Stimulated activated CD4-positive, alpha-beta T cell treated with anti-CD3 and anti-CD28 coated beads, Interleukin-12 subunit alpha, Interleukin-12 subunit beta, amount 100 ng/mL, for 4 hours (primary cell): ENCODE measurements at places on chromosomes 1 and 21.

DNA sequence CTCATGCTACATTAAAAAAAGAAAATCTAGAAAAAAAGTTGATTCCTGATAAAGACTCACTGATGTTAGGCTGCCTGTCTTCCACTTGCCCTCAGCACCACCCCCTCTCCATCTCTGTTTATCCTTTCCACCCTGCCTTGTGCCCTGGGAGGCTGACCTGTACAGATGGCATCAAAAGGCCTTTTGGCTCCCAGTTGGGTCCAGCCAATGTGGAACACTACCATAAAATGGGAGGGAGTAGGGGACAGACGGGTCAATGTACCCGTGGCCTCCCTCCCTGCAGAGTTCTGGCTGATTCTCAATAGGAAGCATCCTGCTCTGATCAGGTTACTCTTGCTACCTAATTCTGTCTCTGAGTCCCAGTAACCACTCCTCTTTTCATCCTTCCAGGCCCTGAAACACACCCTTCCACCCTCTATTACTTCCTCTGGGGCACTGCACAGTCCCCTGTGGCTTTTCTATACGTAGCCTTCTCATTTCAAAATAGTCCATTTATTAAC is 300.0 kb downstream of the HHIPL2 start:
- DNase-seq: no peak

- DNase-seq: no peak
These were observed at the start of gene THBS3 for GRCh38 chr1:155207806-155208540. Gene THBS3, minus strand, starts transcription at chr1:155207897. Its CDS starts 21 bp downstream, at chr1:155207876.

DNA sequence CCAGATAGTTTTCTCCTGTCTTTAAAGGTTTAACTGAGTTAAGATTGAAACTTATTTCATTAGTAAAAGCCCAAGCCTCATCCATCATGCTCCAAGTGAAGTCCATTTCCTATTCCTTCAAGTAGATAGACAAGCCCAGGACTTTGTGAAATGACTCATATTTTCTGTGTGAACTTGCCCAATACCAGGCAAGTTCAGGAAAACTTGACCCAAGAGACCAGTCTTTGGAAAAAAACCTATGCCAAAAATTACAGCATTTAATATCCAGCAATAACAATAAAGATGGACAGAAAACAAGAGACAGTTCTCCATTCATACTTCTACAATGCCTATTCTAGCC is 405 bp upstream of the RAB29 start:
- DNase-seq: no peak

DNA sequence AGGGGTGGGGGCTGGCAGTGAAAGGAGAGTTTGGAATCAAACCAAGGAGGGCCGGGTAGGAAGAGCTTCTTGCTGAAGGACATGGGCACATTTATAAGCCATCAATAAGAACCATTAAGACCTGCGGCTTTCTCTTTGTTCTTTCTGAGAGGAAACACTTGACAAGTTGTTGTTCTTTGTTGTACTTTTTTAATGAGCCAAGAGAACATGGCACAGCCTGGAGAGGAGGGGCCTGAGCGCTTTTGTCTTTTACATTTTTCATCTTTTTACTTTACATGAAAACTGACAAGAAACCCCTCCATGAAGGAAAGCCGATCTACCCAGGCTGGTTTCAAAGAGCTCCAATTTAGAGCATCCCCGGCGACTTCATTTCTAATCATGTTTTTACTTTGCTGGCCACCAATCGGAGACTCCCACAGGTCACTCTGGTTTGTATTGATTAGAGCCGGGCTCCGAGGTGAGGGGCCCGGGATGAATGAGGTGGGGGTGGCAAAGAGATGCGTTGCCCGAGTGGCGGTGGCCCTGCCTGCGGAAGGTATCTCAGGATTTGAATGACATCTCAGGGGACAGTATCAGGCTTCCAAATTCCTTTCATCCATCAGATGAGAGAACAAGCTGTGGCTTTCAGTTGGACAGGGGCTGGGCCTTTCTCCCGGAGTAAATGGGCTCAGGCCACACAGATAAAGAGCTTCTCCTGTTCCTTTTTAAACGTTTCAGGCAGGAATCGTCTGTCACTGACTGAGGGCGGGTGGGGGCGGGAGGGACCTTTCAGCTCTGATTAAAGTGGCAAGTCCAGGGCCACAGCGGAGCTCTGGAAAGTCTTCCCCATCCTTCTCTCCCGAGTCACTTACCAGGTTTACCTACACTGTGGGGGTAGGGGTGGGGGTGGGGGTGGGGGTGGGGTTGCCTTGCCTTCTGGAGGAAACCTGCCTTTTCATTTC is 138.8 kb upstream of the ARHGEF16 start:
- DNase-seq: no peak

DNA sequence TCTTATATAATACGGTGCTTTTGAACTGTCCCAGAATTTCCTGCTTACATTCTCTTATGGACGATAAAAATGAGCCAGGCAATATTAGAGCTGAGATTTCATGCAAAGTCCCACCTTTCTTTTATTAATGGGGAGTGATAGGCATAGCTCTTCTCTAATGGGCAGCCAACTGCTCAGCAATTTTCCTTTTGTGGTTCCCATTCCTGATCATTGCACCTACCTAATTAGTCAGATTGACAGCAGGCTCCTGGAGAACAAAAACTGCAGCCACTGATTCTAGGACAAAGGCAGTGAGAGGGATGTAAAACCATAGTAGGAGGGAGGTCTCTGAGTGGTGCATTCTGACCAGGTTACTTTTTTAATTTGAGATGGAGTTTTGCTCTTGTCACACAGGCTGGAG is 110.4 kb downstream of the UCK2 start:
- no peak for DNase-seq

GRCh38 chr21:44954281-44954771 is 14.5 kb downstream of the SLX9 start:
- DNase-seq: no peak

DNA sequence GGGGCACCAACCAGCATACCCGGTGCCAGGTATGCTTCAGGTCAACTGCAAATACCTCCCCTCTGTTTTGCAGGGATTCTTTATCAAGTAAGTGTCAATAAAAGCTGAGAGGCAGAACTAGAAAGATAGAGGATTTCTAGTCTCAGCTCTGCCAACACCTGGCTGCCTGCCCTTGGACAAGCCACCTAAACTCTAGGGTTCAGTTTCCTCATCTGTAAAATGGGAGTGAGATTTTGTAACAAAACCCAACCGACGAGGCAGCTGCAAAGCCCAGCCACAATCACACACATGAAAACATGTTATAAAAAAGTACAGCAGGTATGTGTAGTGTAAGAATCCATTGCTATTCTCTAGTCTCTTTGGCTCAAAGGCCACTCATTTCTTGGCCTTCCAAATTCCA is 8.2 kb downstream of the SSBP3 start:
- no peak for DNase-seq

- DNase-seq: no peak
These were observed 11.2 kb upstream of the PGBD2 start for GRCh38 chr1:248894837-248895236.

- no peak for DNase-seq
These were observed 1652.0 kb downstream of the NCAM2 start for GRCh38 chr21:22650226-22650625.

GRCh38 chr21:21003701-21004100 is 5.5 kb downstream of the NCAM2 start:
- DNase-seq: no peak

- DNase-seq: no peak
These were observed 70.6 kb upstream of the GORAB start for GRCh38 chr1:170461291-170461747.

GRCh38 chr1:11178021-11179015 is 10.8 kb upstream of the ANGPTL7 start:
- DNase-seq: no peak

GRCh38 chr1:907611-908451 is 15.9 kb upstream of the SAMD11 start:
- no peak for DNase-seq

DNA sequence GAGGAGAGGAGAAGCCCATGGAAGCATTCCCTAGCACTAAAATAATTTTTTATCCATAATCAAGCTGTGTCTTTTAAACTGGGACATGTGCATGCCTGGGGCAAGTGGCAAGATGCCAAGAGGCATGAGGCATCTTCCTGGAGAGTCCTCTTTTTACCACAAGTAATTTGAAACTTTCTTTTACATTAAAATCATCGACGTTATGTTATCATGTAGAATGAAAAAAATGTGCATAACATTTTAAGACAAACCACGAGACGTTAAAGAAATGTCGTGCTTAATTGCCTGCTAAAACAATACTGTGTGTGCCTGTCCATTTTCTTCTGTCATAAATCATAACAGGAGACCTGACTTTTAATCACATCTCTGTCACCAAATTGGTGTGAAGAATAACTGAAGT is 1.5 kb downstream of the STYXL2 start:
- no peak for DNase-seq

DNA sequence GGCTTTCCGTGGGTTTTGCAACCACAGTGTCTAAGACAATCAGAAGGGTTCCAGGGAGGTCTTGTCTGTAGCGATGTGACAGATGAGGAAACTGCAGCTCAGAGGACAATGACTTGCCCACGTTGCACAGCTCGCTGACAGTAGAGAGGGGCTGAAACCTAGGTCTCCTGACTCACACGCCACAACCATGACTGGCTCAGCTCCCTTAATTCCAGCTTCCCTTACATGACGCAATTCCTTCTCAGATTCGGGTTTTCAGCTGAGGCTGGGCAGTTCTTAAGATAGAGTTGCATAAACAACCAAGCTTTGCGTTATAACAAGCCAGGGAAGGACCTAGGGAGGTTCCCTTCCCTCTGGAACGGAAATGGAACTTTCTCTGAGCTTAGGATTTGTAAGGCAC is 36.3 kb downstream of the DHCR24 start:
- no peak for DNase-seq

GRCh38 chr1:89607586-89608318 is 25.2 kb upstream of the LRRC8C start:
- DNase-seq: no peak

DNA sequence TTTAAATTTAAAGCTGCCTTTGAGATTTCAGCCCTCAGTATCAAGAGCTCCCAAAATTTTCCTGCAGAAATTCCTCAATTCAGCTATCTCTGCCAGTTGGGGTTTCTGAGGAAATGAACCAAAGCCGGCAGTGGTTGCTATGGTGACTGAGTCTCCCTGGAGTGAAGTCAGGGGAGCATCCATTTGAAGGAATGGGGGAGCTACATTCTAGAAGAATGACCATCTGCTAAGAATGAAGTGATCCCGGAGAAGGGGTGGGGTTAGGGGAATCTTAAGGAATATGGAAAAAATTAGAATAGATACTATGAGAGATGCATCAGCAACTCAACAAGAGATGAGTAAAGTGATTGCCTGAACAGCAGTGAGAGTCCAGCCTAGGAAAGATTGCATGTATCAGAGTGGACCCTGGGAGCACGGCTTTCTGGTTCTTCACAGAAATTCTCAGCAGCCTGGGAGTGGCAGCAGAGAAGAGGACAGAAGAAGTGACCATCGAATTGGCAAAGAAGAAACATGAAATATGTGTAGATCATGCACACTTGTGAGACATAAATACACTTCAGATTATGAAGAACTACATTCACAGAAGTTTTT is 94.7 kb downstream of the CHD1L start:
- no peak for DNase-seq

GRCh38 chr21:27406300-27407009 is 439.6 kb upstream of the ADAMTS5 start:
- no peak for DNase-seq

- no peak for DNase-seq
These were observed 1.3 kb downstream of the PARK7 start for GRCh38 chr1:7962636-7963377.

DNA sequence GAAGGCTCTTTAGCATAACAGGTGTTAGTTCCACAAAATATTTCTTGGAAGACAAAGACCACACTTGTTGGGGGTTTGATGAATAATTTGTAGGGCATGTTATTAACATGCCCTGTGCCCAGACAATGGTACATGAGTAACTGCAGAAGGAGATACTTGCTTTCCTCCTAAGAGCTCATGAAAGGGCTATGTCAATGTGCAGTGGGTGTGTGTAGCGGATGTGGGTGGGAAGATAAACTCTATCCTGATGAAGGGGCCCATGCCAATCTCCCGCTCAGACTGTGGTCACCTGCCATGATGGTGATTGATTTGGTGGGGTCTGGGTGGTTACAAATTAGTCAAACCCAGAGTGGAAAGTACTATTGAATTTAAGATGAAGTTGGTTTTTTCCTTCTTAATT is 69.8 kb upstream of the DNAH14 start:
- DNase-seq: no peak

GRCh38 chr21:14581902-14582457 is 35.9 kb upstream of the SAMSN1 start:
- DNase-seq: no peak

- no peak for DNase-seq
These were observed 2.0 kb downstream of the IFFO2 start for GRCh38 chr1:18954270-18955071.

GRCh38 chr1:163162381-163162914 is 40.3 kb downstream of the RGS5 start:
- DNase-seq: no peak

- no peak for DNase-seq
These were observed 4.9 kb upstream of the MIIP start for GRCh38 chr1:12014141-12014991.

DNA sequence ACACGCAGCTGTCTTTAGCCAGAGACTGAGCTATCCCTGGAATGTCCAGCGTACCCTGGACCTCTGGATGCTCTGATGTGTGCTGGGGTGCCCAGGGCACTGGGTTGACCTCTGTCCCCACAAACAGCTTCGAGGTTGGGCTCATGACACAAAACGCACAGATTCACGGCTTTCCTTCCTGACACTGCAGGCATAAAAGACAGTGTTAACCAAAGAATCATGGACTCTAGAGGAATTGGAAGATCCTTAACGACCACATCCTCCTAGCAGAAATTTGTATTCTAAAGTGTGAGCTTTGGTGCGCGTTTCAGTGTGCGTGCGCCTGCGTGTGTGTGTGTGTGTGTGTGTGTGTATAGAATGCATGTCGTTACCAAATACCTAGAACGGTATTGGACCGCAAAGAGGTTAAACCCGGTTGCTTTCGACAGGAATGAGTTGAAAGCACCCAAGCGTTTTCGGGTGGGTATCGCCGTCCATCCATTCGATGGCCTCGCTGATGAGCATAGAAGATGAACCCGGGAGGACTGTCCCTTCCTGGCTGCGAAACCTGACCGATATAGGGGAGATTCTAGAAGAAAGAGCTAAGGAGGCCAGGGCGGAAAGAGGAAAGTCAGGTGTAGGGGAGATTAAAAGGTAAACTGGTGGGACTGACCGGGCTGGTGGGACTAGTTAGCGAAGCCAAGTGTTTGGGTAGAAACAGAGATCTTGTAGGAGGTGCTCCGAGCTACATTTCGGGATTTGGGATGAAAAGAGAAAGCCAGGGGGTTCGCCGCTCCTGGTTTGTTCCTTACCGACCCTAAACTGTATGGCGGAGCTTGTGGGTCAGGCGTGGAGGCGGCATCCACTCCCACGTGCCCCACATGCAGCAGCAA is 6.8 kb upstream of the LHX9 start:
- DNase-seq: no peak

DNA sequence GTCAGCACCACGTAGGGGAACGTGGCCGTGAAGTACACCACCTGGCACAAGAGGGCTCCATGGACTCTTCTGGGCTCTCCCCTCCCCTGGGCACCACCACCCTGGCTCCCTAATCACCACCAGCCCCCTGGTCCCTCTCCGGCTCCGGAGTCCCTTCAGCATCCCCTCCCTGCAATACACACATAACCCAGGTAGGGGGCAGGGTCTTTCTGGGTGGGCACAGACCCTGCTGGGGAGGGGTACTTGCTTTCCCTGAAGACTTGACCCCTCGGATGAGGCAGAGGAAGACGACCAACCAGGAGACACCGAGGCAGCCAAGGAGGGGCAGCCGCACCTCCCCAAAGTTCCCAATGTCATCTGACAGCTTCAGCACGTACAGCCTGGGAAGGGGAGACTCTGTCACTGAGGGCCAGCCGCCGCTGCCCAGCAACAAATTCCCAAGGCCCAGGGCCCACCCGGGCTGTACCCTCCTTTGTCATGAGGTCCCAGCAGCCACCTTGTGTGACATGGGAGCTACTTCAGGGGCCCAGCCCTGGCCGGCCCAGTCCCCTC is 11.3 kb downstream of the CCDC24 start:
- no peak for DNase-seq
